ENCODE measurements at places on chromosomes 3 and 15.

DNA sequence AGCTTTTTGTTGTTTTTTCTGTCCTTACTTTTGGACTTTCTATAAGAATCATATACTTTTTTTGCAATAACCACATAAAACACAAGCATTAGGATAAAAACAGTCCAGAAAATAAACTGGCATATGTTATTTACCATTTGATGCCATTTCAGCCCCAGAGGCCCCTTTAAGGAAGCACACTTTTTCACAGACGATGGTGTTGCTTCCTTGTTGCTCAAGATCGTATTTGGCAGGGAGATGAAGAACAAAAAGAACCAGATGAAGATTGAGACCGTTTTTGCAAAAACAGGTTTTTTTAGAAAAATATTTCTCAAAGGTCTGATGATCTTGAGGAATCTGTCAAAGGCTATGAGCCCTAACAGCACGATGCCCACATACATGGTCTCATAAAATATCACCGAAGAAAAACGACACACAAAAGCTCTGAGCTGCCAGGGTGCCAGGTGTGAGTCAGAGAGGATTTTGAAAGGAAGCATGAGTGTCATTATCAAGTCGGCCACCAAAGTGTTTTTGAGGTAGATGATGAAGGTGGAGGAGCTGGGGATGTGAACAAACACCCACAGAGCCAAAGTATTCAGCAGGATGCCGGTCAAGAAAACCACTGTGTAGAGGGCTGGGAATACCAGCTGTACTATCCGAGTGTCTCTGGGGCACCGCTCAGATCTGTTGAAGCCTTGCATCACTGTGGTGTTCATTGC is 902 bp downstream of the P2RY13 start:
- peak; percentile 53 for DNase-seq

GRCh38 chr3:127834771-127835170 is 12.5 kb upstream of the MGLL start:
- no peak for DNase-seq

DNA sequence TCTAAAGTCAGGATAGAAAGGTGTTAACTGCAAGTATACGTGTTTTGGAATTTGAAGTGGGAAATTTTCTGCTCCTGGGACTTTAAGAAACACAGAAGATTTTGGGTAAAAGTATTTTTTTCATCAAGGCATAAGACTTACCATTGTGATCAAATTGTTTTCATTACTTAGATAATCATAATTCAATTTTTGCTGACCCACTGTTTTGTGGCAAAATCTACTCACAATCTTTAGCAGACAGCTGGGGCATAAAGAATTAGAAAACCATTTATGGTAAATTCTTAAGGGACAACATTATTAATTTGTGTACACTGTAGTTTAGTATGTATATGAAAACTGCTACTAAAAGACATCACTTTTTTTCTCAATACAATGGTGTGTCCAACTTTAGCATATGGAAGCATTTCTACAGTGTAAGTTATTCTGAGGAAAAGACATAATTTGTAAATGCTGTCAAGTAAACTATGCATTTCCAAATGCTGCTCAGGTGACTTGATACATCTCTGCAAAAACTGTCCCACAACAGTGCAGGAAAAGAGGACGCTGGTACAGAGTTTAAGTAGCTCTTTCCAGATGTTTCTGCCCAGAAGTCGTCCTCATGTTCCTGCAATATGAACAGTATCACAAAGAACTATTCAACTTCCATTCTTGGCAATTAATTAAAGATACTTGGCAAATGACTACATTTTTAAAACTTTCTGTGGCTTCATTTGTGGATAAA is 52.3 kb downstream of the THSD4 start:
- no peak for DNase-seq

DNA sequence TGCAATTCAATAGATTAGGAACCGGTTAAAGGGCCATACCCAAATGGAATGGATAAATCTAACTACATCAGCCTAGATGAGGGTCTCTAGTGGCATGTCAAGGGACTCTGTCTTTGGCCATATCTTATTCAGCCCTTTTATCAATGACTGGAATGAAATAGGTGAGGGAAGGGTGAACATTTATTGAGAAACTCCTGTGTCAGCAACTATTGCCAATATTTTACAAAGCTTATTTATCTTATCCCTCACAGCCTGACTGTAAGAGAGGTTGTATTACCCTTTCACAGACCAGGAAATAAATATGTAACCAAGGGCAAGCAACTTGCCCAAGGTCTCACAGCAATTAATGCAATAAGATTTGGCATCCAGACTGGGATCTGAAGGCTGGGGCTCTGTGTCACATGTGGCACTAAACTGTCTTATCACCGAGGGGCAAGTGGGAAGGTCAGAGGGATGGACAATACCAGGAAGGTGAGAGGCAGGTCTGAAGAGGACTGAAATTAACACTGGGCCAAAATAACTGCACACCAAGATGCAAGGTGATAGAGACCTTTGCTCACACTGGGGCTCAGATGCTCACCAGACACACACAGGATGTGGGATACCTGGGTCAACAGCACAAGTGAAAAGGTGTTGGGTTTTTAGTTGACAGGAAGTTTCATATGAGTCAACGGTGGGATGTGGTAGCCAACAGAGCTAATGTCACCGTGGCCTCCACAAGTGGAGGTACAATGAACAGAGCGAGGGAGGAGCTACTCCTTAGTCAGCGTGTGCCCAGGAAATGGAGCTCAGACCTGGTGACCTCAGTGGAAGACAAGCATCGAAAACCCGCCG is 261.3 kb downstream of the RPLP1 start:
- DNase-seq: peak; percentile 95

- no peak for DNase-seq
These were observed 154.7 kb upstream of the GOLIM4 start for GRCh38 chr3:168250415-168250861.

GRCh38 chr3:146375219-146375618 is 94.1 kb downstream of the PLSCR2 start:
- no peak for DNase-seq

DNA sequence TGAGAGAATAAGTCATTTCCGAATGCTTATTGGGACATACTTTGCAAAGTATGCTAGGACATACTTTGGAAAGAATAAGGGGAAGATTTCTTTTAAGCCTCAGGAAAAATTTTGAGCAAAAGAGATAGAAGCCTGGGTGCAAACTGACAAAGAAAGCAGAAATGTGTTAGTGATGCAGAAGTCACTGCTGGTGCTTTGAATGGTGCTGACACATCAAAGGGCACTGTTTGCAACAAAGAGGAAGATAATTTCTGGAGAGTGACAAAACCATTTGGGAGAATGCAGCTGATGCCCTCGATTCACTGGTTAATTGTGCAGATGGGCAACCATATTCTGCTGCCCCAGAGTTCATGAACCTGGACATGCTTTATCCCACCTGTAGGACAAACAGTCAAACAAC is 11.0 kb upstream of the RAP2B start:
- no peak for DNase-seq

DNA sequence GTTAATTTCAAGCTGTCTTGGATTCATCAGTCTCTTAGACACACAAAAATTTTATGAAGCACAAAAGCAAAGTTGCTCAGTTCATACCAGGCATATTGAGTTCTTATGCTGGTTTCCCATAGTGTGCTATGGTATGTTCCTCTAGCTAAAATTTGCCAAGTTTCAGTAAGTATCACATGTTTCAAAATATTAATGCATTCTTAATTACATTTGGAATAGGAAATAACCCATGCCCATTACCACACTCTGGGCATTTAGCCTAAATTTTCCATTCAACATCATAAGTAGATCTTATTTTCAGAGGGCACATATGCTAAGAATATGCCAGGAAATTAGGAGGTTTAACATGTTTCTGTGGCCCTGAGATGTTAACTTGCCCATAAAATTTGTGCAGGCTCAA is 289.9 kb downstream of the SHOX2 start:
- no peak for DNase-seq

- DNase-seq: no peak
These were observed 34.8 kb upstream of the RPL32 start for GRCh38 chr3:12875857-12876836.

DNA sequence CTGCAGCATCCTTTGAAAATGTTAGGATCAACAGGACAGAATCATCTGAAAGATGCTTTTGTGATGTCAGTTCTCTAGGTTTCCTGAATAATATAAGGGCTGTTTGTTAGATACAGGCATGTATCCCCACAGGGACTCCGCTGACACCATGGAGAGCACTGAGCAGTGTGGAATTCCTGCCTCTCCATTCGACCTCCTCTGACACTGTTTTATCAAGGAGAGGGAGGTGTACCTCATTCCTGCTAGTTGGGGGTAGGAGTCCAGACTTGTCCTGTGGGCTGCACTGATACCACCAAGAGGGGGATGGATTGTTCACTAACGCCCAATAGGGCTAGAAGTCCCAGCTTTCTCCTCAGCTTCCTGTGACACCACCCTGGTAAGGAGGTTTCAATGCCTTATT is 46.6 kb downstream of the LARS2 start:
- DNase-seq: no peak

DNA sequence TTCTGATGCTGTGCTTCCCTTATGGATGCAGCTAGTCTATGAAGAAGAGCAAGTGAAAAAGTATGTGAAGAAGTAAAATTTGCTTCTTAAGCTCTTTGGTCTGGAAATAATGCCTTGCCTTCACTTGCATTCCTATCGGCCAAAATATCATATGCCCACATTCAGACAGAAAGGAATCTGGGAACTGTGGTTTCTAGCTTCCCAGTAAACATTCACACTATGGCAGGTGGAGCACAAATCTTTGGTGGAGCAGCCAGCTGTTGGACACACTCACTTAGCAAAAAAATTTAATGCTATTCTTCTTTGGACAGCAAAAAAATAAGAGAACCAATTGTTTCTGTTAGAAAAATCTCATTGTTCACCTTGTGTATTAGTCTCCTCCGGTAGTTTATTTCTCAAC is 12.3 kb upstream of the COL6A6 start:
- DNase-seq: no peak

DNA sequence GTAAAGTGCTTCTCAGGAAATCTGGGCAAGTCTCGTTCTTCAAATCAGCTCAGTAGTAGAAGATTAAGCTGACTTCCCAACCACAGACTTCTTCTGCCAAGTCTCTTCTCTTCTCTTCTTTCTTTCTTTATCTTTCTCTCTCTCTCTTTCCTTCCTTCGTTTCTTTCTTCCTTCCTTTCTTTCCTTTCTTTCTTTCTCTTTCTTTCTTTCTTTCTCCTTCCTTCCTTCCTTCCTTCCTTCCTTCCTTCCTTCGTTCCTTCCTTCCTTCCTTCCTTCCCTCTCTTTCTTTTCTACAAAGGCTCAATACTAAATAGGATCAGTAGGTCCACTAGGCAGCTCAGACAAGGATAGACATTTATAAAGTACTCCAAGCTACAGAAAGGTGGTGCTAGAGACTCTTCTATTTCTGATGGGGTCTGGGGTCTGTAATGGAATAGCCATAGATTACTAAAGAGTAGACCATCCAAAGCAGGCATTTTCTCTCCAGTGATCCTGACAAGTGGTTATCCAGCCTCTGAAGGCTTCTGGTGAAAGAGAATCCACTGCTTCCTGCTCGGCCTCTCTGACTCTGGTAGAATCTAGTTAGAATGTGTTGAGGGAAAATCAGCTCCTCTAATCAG is 100.8 kb downstream of the TPRG1 start:
- peak; percentile 57 for DNase-seq

GRCh38 chr15:39267685-39268084 is 313.2 kb upstream of the THBS1 start:
- DNase-seq: peak; percentile 41

DNA sequence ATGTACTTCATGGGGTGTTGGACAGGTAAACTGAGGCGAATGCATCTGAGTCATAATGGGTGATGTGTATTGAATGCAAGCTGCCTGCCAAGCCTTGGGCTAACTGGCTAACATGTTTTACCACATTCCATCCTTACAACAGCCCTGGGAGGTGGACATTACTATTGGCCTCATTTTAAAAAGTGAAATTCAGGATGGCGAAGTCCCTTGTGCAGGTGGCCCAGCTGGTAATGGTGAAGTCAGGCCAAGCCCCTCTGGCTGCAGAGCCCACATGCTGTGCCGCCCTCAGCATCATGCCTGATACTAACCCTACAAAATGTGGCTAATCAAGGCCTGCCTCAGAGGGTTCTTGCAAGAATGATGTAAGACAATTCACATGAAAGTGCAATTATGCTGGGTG is 60.0 kb upstream of the CHD2 start:
- DNase-seq: no peak

- no peak for DNase-seq
These were observed 152.4 kb upstream of the DPH6 start for GRCh38 chr15:35698331-35698730.

DNA sequence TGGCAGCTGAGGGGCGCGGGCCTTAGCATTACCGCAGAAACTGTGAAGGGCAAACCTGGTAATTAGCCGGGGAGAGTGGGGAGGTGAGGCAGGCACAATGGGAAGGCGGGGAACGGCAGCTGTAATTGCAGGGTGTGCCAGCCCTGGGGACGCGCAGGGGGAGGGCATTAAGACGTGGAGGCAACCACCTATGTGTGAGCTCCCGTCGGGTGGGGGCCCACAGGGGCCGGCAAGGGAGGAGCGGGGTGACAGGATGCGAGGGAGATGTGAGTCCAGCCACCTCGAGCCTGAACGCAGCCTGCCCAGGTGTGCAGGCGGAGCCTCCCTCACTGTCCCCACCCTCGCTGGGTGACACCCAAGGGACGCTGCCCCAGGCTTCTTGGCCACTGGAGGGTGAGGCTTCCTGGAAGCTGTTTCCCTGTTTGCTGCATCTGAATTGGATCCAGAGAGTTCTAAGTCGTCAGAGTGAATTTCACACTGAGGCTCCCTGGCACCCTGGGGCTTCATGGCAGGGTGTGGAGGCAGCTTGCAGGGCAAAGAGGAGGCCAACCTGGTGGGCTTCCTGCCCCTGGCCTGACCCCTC is 130.6 kb upstream of the MEF2A start:
- DNase-seq: no peak

DNA sequence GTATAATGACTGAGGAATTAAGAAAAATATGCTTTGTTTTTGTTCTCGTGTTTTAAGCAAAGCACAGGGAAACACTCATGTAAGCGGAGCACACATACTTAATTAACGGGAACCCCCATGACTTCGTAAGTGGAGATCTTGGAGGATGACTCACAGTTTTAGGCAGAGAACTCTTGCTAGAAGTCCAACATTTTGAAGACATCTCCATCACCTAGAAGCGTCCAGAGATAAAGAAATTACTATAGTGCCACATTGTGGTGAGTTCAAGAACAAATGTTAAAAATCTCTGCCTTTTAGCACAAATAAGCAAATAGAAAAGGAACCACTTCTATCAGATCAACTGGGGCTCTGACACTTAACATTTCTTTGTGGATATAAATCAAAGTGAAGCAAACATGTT is 194.1 kb upstream of the ARHGEF26 start:
- no peak for DNase-seq

DNA sequence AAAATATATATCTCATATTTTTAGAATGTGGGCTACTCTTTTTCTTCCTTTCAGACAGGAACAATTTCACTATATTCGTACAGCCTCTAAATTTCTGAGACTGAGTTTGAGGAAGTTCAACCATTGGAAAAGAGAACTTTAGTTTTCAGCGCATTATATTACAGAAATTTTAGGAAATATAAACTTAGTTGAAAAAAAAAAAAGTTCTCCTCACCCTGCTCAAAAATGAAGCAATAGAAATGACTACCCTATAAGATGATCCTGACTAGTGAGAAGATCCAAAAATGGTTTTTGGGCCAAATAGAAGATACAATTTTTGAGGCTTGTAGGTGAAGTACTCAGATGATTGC is 139.6 kb downstream of the MCTP2 start:
- DNase-seq: no peak

- DNase-seq: peak; percentile 16
These were observed 5.1 kb upstream of the IQSEC1 start for GRCh38 chr3:13078163-13078905.

- DNase-seq: no peak
These were observed 549.4 kb upstream of the MDFIC2 start for GRCh38 chr3:70861855-70862254.
